ENCODE measurements at places on chromosomes 4 and X.

GRCh38 chr4:126130215-126130614, 815.5 kb downstream of the FAT4 start:
- no peak for DNase-seq

GRCh38 chr4:19417256-19417655, 834.4 kb upstream of the SLIT2 start:
- DNase-seq, result no peak

- no peak for DNase-seq
Measured at GRCh38 chr4:4948370-4948769, 70.9 kb downstream of the CYTL1 start.

- DNase-seq, result peak; percentile 52
Measured at GRCh38 chr4:64539234-64539849, 130.1 kb upstream of the TECRL start.

DNA sequence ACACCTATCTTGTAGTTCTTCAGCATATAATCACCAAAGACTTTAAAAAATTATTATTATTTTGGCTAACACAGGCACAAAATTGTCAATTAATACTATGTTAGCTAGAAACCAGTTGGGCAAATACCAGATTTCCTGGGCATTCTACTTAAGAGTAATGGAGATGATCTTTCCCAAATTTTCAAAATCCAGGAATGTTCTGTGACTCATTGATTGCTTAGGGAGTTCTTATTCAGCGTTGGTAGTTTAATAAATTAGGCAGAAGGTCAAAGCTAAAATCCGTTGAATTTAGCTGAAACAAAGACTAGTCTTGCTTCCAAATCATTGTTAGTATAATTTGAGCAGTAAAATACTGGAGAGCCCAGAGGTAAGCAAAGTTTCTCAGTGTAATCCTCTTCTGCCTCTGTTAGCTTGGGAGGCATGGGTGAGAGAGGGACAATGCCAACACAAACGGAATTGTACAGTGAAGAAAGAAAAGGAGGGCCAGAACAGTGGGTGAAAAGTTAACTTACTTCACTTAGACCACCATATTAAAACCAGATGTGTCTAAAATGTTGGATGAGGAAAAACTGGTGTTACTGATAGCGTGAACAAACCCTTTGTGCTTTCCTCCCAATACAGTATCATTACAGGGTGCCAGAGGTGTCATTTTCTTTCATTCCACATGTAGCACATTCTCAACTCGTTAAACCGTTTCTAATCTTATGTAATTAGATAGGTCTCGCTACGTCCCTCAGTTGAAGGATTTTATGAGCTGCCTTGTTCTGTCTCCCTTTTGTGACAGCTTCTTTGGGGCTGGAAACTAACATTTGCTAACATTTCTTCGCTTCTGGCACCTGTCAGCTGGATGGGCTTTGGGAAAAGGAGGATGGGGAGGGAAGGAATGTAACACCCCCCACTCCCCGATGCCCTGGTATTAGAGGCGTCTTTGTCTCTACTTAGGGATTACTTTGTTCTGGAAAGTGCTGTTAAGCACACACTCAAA, 87.4 kb upstream of the CITED1 start:
- DNase-seq, result peak; percentile 3

- no peak for DNase-seq
Measured at GRCh38 chr4:92232566-92232965, 71.2 kb upstream of the GRID2 start.

GRCh38 chr4:26127851-26128337, 192.9 kb upstream of the RBPJ start:
- peak; percentile 73 for DNase-seq

- no peak for DNase-seq
Measured at GRCh38 chr4:77026322-77026704, 49.5 kb downstream of the CCNI start.

DNA sequence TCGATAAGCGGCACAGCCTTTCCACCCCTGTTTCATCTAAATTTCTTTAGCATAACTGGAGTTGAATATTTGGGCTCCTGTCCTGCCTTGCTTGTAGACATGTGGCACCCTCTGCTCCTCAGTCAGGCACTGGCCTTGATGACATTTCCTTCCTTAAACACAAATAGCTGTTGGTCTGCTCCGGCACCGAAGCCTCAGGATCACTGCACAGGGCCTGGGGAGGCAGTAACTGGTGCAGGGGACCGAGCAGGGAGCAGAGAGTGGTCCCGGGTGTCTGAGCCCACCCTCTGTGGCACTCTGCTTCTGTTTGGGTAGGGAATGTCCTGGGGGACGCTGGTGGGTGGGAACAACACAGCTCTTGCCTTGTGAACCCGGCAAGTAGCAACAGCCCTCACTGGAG, 13.6 kb downstream of the RGS12 start:
- no peak for DNase-seq

DNA sequence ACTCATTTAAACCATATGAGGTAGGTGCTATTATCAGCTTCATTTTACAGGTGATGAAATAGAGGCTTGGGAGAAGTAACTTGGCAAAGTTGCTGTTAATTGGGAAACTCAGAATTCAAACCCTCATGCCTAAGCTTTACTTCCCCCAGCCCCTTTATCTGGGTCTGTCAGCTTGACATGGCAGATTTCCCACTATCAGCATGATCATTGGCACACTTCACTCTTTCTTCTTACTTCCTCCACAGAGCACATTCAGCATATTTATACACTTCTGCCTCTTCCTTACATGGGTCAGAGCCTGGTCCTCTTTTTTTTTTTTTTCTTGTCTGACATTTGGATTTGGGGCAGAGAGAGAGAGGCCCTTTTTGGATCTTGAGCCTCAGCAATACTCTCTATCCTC, 56.5 kb upstream of the ARX start:
- DNase-seq, result peak; percentile 9

DNA sequence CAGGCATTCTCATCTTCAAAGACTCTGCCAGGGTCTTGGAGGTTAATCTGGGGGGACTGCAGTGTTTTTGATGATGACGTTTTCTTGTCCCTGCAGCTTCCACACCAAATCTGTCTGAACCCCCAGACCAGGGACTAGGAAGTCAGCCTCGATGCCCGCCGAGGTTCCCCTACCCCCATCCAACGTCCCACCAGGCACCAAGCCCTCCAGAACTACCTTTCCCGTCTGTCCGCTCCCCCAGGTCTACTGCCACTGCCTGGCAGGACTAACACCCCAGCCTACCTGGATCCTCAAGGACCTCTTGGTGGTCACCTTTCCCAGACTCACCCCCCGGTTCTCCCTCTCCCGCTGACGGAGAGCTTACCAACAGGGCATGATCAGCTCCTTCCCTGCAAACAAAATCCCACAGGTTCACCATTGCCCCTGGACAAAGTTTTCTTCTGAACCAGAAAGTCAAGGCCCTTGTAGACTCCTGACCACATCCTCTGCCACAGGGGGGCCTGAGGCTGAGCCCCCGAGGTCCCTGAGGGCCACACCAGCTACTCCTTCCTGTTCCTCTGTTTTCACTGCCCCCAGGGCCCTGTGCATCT, 40.9 kb downstream of the HMX1 start:
- DNase-seq, result no peak

GRCh38 chr4:109049926-109050325, 252.5 kb downstream of the COL25A1 start:
- no peak for DNase-seq

DNA sequence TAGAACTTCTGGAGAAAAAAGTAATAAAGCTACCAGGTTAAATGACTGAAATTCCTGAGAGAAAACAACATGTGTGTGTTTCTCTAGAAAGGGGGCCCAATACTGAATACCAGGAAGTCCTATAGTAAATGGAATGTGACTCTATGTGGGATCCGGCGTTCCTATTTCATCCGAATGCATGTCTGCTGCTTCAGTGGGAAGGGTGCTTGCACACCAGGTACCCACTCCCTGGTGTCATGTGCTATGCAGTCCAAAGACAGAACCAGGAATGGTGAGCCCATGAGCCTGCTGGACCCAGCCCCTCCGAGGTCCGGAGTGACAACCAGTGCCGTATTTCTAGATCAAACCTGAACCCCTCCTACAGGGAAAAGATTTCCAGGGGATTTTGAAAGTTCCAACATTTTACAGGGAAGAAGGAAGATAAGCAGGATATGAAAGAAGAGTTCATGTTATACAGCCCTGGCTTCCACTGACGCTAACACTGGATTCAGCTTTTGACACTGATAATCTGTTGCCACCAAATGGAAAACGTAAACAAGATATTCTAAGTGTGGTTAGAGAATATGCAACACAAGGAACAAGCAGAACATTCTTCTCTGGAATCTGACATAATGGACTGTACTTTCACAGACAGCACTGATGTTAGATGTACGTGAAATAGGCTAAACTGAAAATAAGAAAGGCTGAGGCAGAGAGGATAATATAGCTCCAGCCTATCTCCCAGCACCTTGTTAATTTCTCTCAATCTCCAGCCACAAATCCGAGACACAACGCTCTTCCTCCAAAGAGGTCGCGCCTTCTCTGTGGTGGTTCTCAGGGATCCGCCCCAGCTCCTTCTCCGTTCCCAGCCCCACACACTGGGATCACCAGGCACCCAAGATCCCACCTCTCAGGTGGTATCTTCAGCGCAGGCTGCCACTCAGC, 725 bp upstream of the CXCL1 start:
- peak; percentile 14 for DNase-seq

DNA sequence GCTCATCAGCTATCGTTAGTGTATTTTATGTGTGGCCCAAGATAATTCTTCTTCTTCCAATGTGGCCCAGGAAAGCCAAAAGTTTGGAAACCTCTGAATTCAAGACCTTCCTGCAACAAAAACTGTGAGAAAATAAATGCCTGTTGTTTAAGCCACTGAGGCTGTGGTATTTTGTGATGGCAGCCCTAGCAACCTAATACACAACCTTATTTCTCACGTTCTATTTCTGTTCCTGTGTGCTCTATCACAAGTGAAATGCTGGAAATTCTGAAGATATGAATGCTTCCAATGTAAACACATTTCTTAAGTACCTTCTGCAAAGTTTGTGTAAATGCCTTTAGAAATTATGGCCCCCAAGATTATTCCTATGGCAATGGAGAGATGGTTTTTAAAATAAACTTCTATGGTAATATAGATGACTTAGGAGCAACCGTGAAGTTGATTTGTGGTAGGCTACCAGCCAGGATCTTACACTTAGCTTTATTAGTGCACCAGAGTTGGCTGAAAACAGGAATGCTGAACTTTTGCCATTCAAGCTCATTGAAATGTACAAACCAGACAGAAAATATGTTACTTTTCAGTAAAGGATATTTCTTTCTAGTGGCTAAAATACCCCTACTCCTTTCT, 148.0 kb downstream of the USP46 start:
- no peak for DNase-seq

GRCh38 chr4:75714011-75714410, 10.4 kb upstream of the USO1 start:
- DNase-seq, result no peak

- no peak for DNase-seq
Measured at GRCh38 chr4:87356832-87357526, 34.0 kb downstream of the HSD17B11 start.

- DNase-seq, result no peak
Measured at GRCh38 chr4:90012918-90013317, 114.3 kb upstream of the CCSER1 start.

- no peak for DNase-seq
Measured at GRCh38 chr4:153589703-153590595, 94.1 kb upstream of the TLR2 start.

DNA sequence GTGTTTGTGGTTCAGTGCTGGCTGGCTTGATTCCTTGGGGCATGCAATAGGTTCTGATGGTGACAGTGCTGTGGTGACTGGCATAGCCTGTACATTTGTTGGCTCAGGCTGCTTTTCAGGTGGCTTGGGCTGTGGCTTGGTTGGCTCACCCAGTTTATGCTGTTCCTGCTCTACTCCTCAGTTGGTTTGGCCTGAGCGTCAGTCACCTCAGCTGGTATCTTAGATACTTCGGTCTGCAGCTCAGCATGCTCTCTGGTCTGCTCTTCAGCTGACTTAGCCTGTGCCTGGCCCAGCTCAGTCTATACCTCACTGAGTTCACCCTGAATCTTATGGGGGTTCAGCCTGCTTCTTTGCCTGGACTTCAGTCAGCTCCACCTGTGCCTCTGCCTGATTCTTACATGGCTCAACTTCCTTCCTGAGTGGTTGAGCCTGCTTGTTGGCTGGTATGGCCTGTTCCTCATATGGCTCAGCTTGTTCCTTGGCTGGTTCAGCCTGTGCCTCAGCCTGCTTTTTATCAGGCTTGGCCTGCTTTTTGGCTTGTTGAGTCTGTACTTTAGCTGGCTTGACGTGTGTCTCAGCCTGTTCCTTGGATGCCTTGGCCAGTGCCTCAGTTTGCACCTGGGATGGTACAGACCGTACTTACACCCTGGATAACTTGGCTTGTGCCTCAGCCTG, 170.6 kb downstream of the MSN start:
- DNase-seq, result no peak

GRCh38 chrX:48591255-48591791, 6.0 kb upstream of the WDR13 start:
- DNase-seq, result no peak

- DNase-seq, result no peak
Measured at GRCh38 chrX:140501940-140502468, 2.9 kb downstream of the SOX3 start.

- no peak for DNase-seq
Measured at GRCh38 chr4:121130326-121130660, 33.8 kb downstream of the TNIP3 start.

- DNase-seq, result no peak
Measured at GRCh38 chr4:3393171-3393570, 48.6 kb upstream of the HGFAC start.

DNA sequence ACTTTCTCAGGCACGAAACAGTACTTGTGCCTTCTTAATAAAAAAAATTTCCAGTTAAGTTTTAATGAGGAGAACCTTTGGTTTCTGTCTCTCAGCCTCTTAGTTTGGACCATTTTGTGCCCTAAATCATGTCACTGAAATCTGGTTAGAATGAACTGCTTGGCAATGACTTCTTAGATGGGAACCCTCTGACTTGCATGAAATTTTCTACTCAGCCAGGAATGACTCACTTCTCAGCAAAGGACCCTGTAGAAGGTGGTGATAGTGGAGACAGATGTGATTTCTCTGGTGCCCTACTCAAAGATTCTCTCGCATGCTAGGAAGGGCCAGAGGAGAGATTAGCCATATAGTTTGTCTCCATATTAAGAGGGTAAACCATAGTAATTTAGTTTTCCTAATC, 50.5 kb downstream of the RASL11B start:
- peak; percentile 23 for DNase-seq

GRCh38 chr4:48028696-48029095, 12.1 kb downstream of the NIPAL1 start:
- no peak for DNase-seq

DNA sequence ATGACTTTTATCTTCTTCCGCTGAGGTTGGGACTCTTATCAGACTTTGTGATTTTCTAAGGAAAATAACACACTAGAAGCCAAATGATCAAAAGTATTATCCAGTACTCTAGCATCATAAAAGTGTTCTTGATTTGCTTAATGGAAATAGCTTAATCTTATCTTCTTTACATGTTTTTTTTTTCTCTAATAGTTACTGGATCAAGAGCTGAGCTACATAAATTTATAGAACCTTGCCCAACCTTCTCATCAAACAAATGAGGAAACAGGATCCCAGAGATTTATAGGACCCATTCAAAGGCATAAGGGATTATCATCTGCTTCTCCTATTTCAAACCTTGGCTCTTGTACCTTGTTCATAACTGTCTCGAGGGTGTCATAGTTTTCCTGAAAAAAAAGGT, 68.3 kb upstream of the WDR17 start:
- DNase-seq, result no peak

- no peak for DNase-seq
Measured at GRCh38 chr4:10639100-10639499, 45.5 kb downstream of the CLNK start.

Measured in NCI-H69 (cell line).